ENCODE measurements at places on chromosomes 6 and 20.

DNA sequence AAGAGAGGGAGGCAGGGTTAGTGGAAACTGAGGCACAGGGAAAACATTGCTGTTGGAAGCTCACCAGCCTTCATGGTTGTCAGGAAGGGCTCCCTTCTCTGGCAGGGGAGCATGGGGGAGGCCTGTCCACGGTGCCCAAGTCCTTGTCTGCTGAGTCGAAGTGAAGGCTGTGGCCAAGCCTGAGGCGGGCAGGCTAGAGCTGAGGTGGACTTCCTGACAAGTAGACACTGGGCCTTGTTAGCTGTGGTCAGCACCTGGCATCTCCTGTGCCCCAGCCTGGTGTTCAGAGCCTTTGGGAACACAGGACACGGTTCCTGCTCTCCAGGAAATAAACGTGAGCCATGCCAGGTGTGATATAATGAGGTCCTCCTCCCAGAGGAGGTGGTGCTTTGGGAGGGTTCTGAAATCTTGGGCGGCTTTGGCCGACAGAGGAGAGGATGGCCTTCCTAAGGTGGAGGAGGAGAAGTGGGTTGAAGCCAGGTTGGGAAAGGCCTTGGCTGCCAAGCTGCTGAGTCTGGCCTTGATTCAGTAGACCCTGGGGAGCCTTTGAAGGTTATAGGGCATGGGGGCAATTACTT lies 138.4 kb upstream of the RNF24 start:
- DNase-seq: no peak

GRCh38 chr6:134288538-134289203 lies 29.2 kb downstream of the SGK1 start:
- DNase-seq: no peak

DNA sequence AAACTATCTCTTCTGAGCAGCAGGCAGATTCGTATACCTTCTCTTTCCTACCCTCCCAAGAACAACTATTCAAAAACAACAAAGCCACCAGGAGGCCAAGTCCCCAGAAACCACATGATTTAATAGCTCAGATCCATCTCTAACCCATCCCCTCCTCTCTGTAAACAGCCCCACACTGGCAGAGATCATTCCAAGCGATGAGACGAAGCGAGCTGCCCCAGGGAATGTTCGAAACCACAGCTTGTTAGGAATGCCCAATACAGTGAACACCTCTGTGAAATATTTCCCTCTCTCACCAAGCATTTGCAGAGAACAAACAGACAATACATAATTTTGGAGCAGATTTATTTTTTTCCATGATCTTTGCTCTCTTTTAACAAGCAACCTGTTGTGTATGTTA lies 231.8 kb downstream of the SOD2 start:
- no peak for DNase-seq

GRCh38 chr6:118565311-118565960 lies 17.3 kb downstream of the PLN start:
- DNase-seq: no peak

- no peak for DNase-seq
These were observed 25.2 kb upstream of the MLN start for GRCh38 chr6:33828764-33829731.

DNA sequence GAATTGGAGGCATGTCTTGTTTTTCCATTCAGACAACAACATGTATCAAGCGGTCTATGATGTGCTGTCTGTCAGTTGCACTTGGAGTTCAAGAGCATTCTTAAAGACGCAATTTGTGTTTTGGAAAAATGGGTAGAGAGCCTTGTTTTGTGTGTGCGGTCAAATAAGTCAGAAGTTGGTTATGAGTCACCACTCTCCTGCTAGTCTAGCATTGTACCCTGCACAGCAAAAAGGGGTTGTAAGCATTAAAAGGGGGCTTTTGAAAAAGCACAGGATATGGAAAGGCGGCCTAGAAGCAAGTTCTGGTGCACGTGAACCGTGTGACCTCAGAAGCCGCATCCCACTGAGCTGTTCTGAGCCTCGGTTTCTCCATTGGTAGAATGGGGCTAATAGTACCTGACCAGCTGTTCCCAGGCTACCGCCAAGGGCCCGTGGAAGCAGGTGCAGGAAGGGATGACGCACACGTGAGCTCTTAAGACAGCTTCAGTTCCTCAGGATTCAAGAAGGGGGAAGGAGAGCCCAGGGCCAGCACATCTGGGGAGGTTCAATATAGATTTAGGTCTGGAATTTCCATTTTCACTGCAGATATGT lies 61.6 kb upstream of the SNX9 start:
- DNase-seq: no peak

DNA sequence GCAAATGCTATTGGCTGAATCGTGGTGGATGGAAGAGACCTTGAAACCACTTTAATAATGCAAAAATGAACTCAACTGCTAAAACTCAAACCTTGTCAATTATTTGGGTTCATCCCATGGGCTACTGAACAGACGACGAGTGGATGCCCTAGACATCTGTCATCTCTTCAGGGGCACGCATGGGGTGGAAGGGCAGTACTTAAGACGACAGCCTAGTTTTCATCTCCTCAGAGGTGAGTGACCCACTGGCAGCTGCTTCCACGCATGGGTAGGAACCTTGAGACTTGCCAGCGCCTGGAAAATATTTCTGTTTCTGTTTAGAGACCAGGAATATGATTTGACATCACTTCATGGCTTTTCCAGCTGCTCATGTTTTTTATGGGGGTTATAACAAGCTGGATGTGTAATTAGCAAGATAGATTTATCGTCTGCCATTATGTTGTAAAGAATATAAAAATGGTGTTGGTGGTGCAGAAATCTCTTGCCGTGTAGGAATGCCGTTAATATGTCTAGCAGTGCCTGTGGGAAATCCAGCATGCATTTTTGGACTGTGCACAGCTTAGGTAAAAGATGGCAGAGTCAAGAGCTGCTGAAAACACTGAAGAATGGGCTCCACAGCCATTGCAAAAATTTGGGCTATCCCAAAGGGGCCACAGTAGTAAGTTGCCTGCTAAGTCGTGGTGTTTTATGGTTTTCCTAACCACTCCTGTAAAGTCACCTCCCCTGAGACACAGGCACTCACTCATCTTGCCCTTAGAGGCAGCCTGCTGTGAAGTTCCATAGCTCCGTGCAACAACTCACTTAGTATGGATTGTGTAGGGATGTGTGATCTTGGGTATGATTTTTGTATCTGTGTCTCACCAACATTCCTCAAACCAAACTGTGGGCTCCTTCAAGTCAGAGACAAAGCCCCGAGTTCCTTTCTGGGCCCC lies 203.3 kb downstream of the EYA2 start:
- no peak for DNase-seq
